ENCODE measurements at places on chromosomes 16 and 17.

DNA sequence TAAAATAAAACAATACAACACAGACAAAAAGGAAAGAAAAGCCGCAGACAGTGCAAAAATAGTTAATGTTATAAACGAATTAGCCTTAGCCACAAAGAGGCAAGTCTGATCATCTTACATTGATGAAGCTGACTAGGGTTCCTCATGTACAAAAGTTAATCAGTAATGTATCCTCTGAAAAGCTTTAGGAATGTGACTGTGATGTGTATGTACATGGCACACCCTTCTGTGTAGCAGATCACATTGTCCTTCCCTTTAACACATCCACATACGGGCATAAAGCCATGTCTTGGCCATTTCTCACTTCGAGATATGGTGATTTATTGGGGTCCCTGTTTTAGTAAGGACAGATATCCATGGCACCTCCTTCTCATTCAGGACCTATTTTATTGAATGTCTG is 1327.5 kb upstream of the CDH8 start:
- DNase-seq: no peak

DNA sequence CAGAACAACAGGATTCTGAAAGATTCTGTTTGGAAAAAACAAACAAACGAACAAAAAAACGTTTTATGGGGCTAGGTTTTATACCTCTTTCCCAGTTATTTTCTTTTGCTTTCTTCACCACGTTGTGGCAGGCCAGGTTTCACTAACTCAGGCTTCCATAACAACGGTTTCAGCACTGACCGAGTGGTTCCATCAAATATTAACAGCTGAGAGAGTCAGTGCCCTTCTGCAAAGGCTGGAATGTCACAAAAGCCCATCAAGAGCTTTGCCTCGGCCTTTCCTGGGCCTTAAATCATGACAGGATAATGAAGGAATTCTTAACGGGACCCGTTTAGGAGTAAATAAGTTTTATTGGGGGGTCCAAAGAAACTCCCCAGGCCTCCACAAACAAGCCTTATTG is 34.2 kb downstream of the MPHOSPH6 start:
- DNase-seq: no peak

GRCh38 chr16:15721018-15721417 is 71.0 kb downstream of the NDE1 start:
- no peak for DNase-seq

GRCh38 chr17:61469474-61469873 is 17.3 kb downstream of the TBX4 start:
- DNase-seq: no peak

DNA sequence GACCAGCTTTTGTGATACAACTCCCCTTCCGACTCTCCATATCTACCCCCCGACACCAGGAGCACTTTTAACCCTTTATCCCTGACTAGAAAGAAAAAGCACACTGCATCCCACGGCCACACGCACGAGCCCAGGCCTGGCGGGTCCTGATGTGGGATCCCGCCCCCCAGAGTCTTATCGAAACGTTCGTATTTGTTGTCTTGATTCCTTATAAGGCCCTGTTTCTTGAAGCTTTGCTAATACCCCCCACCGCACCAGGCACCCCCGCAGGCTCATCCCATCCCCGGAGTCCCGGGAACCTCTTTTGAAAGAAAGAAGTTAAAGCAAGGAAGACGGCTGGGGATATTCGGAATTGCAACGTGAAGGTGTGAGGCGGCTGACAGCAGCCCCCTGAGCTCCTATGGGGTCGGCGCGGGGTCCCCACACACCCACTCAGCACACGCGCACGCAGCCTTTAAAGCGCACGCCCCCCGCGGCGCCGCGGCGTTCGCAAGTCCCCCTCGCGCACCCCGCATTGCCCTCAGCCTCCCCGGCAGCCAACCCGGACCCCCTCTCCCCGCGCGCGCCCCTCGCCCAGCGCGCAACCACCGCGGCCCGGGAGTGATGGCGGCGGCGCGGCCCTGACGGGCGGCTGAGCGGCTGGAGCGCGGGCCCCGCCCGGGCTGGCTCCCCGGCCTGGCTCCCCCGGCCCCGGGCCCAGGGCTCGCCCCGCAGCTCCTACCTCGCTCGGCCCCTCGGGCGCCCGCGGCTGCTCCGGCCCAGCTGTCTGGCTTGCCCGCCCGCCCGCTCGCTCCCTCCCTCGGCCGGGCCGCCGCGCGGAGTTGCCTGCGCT is 448 bp downstream of the STAT5B start:
- DNase-seq: no peak

GRCh38 chr16:69917311-69917710 is 33.8 kb upstream of the CLEC18A start:
- no peak for DNase-seq

DNA sequence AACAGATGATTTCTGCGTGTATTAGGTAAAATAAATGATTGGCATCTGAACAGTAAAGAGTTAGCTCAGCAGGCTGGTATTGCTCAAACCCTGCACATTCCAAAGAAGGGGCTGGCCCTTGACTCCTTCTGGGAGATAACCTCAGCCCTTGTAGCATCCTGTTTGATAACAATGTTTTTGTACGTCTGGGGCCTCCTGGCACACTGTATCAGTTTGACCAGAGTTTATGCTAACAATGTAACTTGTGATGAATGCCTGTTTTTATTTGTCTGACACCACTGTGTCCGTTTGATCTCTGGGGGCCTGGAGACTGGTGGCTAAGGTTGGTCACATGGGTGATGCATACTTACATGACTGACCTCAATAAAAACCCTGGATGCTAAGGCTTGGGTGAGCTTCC is 43.8 kb upstream of the NDRG4 start:
- no peak for DNase-seq

- DNase-seq: peak; percentile 11
Measured at GRCh38 chr17:49548506-49549310, 27.0 kb upstream of the NXPH3 start.

DNA sequence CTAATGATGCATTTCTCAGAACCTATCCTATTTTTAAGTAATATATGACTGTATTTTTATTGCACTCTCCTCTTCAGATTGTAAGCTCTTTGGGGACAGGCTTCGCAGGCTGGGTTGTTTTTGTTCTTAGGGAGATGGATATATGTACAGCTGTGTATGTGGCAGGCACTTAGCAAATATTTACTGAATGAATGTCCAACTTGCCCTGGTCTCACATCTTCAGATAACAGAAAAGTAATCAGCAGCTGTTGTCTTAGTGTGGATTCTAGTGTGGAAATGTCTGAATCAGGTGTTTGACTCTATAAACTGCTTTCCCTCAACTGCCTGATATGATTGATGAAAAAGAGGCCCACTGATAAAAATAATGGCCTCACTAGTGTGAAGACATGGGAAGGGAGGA is 47.1 kb upstream of the SLC12A3 start:
- no peak for DNase-seq

DNA sequence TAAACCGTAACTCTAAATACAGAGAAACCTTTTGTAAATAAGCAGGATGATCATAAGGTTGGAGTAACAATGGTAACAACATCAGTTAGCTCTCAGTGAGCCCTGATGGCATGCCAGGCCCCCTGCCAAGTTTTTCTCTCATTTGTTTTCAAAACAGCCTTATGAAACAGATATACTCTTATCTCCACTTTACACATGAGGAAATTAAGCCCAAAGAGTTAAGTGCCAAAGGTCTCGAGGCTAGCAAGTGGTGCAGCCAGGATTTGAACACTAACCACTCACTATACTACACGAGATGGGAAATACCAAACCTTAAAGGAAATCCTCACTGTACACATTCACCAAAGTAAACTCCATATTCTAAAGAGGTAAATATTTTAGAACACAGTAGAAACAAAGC is 15.0 kb downstream of the USP31 start:
- DNase-seq: no peak

DNA sequence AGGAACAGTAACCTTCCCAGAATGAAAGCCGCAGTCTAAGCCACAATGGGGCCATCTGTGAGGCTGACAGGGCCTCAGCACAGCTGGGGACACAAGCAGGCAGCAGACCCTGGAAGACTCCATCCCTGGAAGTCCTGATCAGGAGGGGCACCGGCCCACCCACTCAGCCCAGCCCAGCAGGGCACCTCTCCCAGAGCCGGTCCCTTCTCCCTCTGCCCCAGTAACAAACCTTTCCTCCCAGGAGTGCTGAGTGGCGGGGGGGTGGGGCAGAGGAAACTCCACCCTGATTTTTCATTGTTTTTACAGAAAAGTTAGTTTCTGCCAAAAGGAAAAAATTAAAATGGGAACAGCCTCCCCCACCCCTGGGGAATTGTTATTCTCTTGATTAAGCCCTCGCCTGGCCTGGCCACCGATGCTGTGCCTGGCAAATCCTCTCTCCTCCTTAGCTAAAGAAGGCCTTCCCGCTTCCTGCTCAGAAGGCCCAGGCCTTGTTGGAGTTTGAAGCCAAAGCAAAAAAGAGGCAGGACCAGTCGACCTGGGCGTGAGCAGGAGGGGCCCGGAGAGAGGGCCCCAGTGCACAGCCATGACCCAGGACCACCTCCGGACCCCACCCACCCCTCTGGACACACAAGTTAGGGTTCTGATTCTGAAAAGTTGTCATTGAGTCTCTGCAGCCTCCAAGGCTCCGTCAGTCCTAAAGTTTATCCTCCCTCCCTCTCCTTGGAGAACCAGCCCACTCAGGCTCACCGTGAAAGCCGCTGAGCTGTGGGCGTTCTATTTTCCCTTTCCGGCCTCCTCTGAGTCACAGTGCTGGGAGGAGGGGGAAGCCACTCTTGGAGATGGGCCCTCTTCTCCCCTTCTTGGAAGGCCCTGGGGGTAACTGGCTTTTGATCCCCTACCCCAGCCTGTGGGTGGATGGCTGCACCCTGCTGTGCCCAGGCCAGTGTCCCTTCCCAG is 128.4 kb upstream of the TNRC6C start:
- no peak for DNase-seq
